ENCODE measurements at places on chromosomes 5 and 9.
A peak's percentile ranks its signal among the peaks of the same experiment; 100 is the strongest.

DNA sequence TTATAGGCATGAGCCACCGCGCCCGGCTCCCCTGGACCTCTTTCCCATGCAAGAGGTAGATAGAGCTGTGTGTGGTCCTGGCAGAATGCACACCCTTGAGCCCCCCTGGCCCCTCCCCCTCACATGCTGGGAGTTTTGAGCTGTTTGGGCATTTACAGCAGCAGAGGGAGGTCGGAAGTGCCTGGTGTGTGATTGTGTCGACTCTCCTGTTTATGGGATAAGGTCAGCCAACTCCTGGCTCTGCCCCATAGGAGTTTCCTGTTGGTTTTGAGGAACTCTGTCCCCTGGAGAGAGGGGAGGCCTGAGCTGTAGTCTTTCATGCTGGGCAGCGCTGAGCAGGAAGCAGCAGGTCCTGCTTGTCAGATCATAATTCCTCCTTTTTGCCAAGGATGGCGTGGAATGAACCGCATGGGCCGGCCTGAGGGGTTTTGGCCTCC, 6.0 kb downstream of the LRRC8A start:
- no peak for DNase-seq

GRCh38 chr9:137496601-137497375, 37.7 kb upstream of the NSMF start:
- no peak for DNase-seq

GRCh38 chr9:71683598-71684235, 84.6 kb downstream of the CEMIP2 start:
- peak; percentile 63 for DNase-seq

GRCh38 chr5:34818717-34819116, 20.2 kb upstream of the TTC23L start:
- no peak for DNase-seq

DNA sequence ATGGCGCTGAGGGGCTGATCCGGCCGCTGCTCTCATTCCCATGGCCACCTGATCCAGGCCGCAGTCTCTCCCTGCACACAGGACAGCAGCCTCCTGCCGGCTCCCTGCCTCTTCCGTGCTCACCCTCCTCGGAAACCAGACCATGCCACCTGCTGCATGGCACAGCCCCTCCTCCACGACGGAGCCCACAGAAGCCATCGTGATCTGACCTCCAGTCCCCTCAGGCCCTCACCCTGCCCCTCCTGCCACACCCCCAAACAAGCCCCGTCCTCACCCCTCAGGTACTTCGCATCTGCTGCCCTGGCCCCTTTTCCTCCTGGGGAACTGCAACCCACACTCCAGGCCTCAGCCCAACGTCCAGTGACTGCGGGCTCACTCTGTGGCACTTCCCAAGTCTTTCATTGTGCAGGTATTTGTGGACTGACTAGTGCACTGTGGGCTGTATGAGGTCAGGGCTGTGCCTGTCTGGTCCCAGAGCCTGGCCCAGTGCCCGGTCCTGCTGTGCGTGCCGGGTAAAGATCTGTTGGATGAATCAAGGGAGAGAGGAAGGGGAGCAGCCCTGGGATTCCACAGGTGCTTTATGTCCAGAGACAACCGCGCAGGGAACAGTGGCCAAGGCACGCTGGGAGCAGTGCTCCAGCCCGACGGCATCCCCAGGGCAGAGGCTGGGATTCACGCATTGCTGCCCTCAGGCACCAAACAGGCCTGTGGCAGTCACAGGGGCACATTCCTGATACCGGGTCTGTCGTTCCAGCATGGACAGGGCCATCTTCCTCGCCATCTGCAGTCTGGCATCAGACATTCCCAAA, 86.1 kb downstream of the ADAMTS2 start:
- DNase-seq, result no peak

GRCh38 chr5:150219142-150219541, 29.3 kb downstream of the SLC6A7 start:
- no peak for DNase-seq

GRCh38 chr5:81756016-81756415, 5.1 kb upstream of the SSBP2 start:
- DNase-seq, result no peak

GRCh38 chr5:74816875-74817274, 49.3 kb downstream of the FAM169A start:
- DNase-seq, result no peak

DNA sequence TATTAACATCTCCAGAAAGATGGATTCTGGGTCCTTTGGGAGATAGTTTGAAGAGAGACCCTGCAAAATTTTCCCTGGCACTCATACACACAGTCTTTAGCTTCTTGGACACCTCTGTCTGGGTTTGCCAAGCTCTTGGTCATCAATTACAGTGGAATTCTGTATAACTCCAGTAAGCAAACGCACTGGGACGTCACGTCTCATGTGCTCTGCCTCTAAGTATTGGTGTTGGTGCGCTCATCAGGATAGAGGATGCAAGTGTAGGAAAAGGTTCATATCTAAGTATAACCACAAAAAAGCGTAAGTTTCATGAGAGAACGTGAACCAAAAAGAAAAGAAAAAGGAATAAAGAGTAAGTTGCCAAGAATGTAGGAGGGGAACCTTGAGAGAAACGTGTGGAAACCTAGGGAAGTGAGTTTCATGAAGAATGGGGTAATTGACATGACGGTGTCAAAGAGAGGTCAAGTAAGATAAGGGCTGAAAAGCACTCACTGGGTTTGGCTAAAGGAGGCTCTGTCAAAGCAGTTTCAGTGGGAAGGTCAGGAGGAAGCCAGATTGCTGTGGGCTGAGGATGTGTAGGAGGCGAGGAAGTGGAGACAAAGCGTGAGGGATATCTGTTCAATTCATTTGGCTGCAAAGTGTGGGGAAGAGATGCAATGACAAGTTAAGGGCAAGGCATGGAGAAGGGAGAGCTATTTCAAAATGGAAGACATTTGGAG, 92.7 kb downstream of the RAD23B start:
- no peak for DNase-seq

GRCh38 chr9:6955251-6955921, 197.6 kb downstream of the KDM4C start:
- DNase-seq, result no peak

- DNase-seq, result no peak
Observed at GRCh38 chr5:77167063-77167462, 43.4 kb upstream of the PDE8B start.

GRCh38 chr5:160887780-160888179, 35.8 kb upstream of the ATP10B start:
- peak; percentile 42 for DNase-seq

GRCh38 chr5:173315495-173316338, 12.5 kb downstream of the STC2 start:
- DNase-seq, result peak; percentile 77

- DNase-seq, result peak; percentile 63
Observed at GRCh38 chr5:94524841-94525697, 93.3 kb downstream of the KIAA0825 start.

GRCh38 chr5:176927562-176927961, 28.4 kb upstream of the HK3 start:
- peak; percentile 13 for DNase-seq

- peak; percentile 99 for DNase-seq
Observed at GRCh38 chr9:694403-695154, 146.9 kb upstream of the DMRT1 start.

GRCh38 chr5:83104021-83104420, 26.7 kb downstream of the XRCC4 start:
- DNase-seq, result peak; percentile 2

GRCh38 chr5:176446884-176447590, 1.1 kb upstream of the FAF2 start:
- no peak for DNase-seq

GRCh38 chr9:106956971-106957370, 94.0 kb downstream of the ZNF462 start:
- DNase-seq, result peak; percentile 12

GRCh38 chr5:36658038-36658756, 51.8 kb downstream of the SLC1A3 start:
- no peak for DNase-seq

DNA sequence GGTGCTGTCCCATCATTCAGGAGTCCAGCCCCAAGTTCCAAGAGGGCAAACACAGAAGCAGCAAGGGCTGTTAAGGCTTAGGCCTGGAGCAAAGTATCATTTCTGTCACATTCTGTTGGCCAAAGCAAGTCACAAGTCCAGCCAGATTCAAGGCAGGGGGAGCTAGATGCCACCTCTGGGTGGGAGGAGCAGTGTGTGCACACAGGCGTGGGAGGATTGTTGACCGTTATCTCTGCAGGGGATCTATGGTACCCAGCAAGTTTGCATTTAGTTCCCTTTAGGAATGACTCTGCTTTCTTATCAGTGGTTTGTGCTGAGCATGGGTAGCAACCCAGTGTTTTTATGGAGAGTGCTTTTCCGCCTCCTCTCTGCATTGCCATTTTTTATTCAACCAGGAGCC, 278.9 kb downstream of the NR3C1 start:
- no peak for DNase-seq

GRCh38 chr9:130172858-130173665, 858 bp downstream of the NCS1 start:
- DNase-seq, result no peak

DNA sequence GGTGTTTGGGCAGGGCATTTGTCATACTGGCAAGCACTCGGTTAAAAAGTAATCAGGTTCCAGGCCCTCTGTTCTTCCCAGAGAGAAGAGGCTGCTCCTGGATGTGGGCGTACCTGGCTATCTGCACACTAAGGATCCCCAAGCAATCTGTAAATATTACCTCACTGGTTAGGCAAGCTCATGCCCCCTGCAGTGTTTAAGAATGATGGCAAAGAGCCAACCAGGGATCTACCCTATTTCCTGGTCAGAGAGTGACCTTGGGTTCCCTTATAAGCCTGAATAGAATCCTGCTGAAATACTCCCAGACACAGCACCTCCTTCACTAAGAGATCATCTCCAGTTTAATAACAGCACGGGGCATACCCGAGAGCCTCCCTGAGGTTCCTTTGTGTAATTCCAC, 181.2 kb downstream of the PIK3R1 start:
- peak; percentile 45 for DNase-seq

DNA sequence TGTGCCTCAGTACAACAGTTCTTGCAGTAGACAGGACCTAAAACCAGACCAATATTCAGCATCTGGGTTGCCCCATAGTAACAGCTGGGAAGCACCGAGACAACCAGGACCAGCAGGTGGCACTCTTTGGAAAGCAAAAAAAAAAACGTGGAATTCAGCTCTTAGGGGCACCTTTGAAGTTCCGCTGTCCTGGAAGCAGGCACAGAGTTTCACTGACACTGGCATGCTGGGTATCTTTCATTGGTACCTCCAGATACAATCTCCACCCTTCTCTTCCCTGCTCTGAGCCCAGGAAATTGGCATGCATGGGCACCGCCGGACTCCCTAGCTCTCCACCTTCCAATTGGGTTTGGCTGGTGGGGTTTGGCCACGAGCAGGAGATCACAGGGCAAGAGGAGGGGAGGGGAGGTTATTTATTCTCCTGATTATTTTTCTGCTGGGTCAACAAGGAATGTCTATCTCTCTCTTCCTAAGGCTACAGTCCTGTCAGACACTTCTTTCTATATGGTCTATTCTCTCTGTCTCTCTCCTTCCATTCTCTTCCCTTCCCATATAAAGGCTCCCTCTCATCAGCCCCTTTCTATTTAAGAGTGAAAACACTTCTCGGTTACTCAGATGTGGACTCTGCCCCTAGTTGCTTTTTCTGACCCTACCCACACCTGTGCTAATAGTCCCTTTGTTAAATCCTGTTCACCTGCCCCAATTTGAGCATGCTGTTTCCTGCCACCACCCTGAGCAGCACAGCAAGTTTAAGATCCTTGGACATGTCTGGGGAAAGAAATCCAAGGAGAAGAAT, 1.9 kb upstream of the IDNK start:
- DNase-seq, result peak; percentile 48

GRCh38 chr5:159017786-159018185, 81.9 kb downstream of the EBF1 start:
- peak; percentile 66 for DNase-seq

GRCh38 chr9:34642679-34643078, 3.8 kb upstream of the GALT start:
- no peak for DNase-seq

GRCh38 chr9:30944741-30945280, 1439.6 kb upstream of the ACO1 start:
- DNase-seq, result no peak

GRCh38 chr5:76180814-76181805, 97.9 kb downstream of the SV2C start:
- peak; percentile 27 for DNase-seq

DNA sequence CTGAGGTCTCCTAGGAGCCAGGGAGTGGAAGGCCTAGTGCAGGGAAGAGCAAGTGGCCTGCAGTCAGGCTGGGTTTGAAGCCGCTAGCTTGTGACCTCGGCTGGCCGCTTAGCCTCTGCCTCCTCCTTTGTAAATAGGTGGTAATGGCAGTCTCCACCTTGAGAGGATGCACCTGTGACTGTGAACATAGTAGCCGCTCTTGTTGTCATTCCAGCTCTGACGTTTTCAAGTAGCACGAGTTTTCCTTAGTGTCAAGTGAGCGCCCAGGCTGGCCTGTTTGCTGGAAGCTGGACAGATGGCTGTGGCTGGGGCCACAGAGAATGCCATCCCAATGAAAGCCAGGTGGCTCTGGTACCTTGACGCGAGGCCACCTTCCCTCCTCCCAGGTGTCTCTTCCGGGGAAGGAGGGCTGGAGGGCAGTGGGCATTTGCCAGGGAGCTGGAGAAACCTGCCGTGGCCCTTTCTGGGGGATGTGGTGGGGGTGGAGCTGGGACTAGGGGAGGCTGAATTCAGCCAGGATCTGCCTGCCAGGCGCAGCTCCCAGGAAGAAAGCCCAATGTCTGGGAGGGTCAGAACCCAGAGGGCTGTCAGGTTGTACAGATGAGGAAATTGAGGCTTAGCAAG, 2.5 kb downstream of the ASS1 start:
- DNase-seq, result no peak

Measured in bronchial epithelial cell (primary cell).